ENCODE measurements at places on chromosomes 7 and 10.

GRCh38 chr7:30970594-30971094, 6.9 kb downstream of the GHRHR start:
- no peaks in the 10 kb centered on the region for H3K36me3 ChIP-seq
- DNase-seq, result no peak
- H3K27me3 ChIP-seq, result peaks cover 17% of the 10 kb centered on the region
- H3K4me1 ChIP-seq, result no peaks in the 10 kb centered on the region
- no peak overlapping the region for H3K27ac ChIP-seq
- no peak overlapping the region for H3K4me3 ChIP-seq

DNA sequence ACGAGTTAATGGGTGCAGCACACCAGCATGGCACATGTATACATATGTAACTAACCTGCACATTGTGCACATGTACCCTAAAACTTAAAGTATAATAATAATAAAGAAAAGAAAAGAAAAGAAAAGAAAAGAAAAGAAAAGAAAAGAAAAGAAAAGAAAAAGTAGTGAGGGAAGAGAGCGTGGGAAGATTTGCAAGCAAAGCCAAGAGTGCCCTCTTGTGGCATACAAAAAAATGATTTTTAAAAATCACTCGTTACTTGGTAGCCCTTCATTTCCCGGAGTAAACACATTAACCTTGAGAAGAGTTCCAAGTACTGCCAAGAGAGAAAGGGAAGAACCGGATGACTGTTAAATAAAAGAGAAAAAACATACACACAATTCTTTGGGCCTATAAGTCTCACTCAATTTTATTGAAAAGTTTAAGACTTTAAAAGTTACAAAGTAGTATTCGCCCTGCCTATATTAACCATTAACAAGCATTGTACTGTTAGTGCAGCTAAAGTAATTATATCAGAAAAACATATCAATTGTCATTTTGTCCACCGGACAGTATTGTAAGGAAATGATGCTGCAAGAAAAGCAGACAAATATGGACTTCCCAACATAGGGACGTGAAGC, 6.2 kb upstream of the CH25H start:
- H3K27ac ChIP-seq, result no peak overlapping the region
- DNase-seq, result peak; percentile 44

DNA sequence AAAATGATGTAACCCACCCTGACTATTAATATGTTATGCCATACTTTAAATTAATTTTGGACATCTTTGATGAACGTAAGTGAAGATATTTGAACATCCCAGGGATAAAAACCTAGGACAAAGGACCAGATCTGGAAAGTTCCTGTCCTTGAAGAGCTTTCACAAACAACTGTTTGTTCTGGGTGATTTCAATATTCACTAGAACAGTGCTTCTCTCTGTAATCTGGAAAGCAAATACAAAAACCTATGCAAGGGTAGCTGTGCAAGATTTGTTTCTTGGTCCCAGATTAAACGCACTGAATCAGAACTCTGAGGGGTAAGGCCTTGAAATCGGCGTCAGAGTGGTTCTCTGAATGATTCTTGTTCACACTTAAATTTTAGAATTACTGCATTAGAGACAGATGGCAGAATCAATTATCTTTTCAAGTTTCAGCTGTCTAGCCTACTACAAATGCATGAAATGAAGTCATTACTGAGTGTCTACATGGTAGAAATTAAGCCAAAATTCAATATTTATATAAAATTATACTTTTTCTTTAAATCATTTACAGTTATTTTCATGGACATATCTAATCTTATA, 69.6 kb upstream of the CSTF2T start:
- H3K4me1 ChIP-seq, result no peaks in the 10 kb centered on the region
- no peak overlapping the region for H3K4me3 ChIP-seq
- H3K27me3 ChIP-seq, result no peaks in the 10 kb centered on the region
- H3K36me3 ChIP-seq, result no peaks in the 10 kb centered on the region

DNA sequence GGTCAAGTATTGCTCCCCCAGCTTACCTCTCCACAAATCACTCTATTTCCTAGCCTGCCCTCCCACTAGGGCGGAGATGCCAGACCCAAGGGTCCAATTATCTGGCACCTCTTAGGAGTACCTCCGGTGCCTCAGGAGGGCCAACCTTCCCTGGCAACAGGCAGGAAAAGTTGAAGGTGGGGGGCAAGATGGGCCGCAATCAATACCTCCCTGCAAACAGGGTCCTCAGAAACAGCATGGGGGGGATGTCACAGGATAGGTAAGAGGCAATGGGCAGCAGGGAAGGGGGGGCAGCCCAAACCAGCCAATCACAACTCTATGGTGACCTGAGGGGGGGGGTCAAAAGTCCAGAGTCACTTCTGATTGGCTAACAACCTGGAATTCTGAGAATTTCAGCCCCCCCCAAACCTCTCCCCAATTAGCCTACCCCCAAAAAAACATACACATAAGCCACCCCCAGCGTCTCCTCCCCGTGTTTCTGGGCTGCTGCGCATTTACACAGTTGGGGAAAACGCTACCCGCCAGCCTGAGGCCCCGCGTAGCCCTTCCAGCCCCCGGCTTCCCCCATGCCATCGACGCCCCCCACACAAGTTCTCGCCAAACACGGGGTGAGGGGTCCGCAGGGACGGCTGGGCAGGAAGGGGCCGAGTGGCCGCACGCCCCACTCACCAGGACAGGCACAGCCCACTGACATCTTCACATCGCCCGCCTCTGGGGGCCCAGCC, 589 bp downstream of the LDB1 start:
- peaks cover 32% of the 10 kb centered on the region for H3K4me1 ChIP-seq
- no peaks in the 10 kb centered on the region for H3K36me3 ChIP-seq
- no peaks in the 10 kb centered on the region for H3K27me3 ChIP-seq
- H3K4me3 ChIP-seq, result peak overlapping the region; percentile 71
- DNase-seq, result peak; percentile 58

GRCh38 chr7:112211348-112211907, 4.9 kb downstream of the ZNF277 start:
- H3K4me1 ChIP-seq, result peaks cover 2% of the 10 kb centered on the region
- H3K36me3 ChIP-seq, result no peaks in the 10 kb centered on the region
- H3K27ac ChIP-seq, result no peak overlapping the region
- no peaks in the 10 kb centered on the region for H3K27me3 ChIP-seq
